ENCODE measurements at places on chromosomes 2 and 18.

DNA sequence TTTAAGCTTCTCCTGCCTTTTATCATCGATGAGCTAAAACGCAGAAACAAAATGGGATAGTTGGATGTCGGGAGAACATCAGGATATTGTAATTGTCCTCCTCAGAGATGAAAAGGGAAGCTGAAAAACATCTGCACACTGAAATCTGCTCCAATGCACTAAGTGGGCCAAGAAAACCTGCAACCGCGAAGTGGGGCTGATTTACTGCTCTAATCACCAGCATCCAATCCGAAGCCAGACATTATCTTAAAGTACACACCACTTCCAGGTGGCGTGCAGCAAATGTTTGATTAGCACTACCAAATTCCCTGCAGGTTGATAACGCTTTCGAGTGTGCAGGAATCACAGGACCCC, 230.3 kb upstream of the SLC14A2 start:
- no peak for DNase-seq

DNA sequence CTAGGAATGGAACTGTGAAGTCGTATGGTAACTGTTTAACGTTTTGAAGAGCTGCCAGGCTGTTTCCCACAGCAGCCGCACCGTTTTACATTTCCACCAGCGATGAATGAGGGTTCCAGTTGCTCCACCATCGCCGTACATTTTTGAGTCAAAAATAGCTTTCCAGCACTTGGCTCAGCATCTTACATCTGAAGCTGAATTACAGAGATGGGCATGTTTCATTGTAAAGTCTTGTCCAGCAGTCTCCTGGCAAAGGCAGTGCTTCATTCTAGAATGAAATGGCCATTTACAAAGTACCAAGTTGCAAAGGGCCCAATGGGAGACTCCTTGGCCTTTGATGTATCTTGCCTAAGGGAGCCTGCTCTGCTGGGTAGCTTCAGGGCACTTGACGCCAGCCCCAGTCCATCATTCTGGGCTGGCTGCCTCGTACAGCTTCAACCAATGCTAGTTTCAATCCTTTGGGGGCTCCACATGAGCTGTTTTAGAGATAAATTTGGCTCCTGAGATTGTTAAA, 45.1 kb downstream of the ATIC start:
- DNase-seq, result no peak

DNA sequence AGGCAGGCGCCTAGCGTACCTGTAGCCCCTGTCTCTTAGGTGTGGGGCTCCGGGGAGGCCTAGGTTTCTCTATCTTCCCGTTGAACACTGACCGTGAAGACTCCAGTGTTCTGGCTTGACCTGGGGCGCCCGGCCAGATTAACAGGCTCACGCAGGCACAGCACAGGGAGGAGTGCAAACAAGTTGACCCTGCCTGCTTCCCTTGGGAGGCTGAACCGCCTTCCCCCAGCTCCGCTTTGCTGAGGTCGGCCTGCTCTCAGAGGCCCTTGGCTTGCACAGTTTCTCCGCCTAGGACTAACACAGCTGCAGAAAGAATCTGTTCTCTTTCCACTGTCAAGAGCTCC, 567 bp downstream of the PCYOX1 start:
- DNase-seq, result no peak

DNA sequence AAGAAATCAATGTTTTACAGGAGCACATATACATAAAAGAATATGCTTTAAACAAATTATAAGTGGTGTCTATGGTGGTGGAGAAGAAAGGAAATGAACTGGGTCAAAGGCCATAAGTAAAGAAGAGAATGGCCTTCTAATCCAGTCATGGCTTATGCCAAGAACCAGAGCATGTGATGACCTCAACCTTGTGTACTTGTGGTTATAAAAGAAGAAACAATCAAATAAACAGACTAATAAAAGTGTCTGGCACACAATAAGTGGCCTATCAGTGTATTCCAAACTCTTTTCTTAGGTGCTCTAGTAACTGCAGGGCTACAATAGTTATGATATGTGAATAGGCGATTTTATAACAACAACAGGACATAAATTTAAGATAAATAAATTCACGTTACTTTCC, 2.6 kb downstream of the SERPINB11 start:
- no peak for DNase-seq

GRCh38 chr2:71813807-71814470, 333.7 kb downstream of the CYP26B1 start:
- peak; percentile 13 for DNase-seq

- no peak for DNase-seq
Measured at GRCh38 chr2:73897934-73898333, 5.1 kb downstream of the ACTG2 start.

DNA sequence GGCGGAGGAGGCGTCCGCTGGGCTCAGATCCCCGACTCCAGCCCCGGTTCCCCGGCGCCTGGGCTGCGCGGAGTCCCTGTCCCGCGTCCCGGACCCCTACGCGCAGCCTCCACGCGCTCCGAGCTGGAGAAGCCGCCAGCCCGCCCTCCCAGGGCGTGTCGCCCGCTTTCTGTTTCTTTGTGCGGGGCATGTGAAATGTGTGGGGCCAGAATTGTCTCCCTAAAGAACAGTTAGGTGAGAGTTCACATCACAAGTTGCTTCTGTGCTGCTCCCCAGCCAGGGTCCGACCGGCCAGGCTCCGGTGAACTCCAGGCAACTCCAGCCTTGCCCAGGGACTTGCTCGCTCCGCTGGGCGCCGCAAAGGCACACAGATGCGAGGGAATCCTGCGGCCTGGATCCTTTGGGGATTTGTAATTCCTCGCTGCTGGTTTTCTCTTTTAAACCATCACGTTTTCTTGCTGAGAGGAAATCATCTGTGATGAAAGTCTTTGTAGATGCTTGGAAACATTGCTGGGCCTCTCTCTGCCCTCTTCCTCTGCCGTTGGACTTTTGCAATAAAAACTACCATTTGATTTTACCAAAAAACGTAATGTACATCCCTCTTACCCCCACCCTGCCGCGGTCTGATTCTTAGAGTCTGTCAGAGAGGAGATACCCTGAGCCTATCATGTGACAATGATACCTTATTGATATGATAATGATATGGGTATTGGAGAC, 631 bp downstream of the GYPC start:
- DNase-seq, result no peak

GRCh38 chr2:116489292-116489691, 1325.2 kb upstream of the DDX18 start:
- no peak for DNase-seq

DNA sequence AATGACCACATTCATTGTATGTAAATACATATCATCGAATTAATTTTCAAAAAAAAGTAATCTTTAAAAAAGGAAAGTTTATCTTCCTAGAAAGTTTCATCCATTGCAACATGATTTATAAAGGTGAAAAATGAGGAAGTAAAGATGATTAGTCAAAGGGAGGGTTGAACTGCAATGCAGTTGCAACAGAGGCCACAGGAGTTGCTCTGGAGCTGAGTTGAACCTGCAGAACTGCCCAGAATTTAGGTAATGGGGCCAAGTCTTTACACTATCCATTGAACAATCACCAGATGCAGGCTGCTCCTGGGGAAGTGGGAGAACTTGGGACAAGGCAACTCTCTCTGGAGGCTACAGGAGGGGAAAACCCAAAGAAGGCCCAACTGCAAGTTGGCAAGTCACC, 390.7 kb downstream of the METTL4 start:
- DNase-seq, result no peak

- DNase-seq, result no peak
Measured at GRCh38 chr2:32250290-32250689, 14.4 kb downstream of the NLRC4 start.

Measured in stromal cell of bone marrow (primary cell).